ENCODE measurements at places on chromosomes 6 and 20.
A peak's percentile ranks its signal among the peaks of the same experiment; 100 is the strongest.

- DNase-seq, result no peak
Measured at GRCh38 chr6:161732594-161732993, 458.7 kb upstream of the AGPAT4 start.

DNA sequence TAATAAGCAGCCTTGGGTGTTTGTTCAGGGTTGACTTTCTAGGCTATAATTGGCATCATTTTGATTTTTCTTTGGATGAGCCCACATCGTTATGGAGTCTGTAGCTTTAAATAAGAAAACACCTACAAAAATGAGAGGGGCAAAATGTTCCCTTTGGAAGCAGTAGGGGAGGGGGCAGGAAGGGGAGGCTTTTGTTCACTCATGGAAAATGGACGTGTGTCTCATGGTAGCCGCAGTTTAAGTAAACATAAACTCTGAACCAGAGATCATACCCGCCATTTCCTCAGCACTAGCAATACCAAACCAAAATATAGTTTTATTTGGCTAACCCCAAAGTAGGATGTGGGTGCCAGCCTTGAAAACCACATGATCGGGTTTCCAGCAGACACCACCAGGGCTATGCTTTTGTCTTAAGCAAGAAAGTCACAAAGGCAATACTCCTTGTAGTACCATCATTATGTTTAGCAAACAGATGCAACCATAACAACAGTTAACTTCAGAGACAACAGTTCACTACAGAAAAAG lies 572.5 kb upstream of the JAG1 start:
- DNase-seq, result no peak

DNA sequence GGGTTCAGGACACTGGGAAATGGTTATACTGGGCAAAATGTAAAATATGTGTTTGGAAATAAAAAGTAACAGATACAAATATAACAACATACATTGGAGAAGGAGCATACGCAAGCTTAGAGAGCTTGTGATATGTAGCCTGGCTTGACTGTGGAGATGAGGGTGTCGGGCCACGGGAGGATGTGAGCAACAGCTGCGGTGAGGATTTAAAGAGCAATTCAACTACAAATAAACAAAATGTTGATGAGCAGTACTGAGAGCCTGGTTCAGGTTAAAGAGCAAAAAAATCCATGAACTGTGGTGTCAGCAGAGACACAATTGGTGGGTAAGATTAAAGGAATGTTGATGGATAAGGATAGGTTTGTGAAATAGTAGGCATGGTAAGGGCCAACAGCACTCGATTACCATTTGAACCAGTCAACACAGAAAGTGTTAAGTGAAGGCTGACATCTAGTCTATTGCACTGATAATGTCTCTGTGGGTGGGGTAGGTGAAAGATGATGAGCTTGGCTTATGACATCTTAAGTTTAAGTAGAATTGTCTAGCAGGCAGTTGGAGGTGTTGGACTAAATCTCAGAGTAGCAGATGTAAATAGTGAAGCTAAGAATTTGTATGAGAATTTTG lies 723.2 kb downstream of the EPM2A start:
- DNase-seq, result no peak

GRCh38 chr6:159422041-159422984 lies 253.1 kb downstream of the FNDC1 start:
- DNase-seq, result no peak

DNA sequence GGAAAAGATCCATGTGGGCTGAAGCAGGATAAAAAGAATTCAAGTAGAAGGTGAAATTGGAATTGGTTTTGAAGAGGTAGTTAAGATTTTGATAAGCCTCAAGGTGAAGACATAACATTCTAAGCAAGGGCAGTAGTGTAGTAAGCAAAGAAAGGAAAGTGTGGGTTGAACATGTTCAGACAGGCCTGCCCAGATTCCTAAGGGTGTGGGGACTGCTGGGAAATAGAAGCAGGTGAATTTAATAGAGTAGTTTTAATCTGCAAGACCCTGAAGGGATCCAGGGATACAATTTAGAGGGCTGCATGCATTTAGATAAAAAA lies 19.1 kb downstream of the TAB2 start:
- no peak for DNase-seq

DNA sequence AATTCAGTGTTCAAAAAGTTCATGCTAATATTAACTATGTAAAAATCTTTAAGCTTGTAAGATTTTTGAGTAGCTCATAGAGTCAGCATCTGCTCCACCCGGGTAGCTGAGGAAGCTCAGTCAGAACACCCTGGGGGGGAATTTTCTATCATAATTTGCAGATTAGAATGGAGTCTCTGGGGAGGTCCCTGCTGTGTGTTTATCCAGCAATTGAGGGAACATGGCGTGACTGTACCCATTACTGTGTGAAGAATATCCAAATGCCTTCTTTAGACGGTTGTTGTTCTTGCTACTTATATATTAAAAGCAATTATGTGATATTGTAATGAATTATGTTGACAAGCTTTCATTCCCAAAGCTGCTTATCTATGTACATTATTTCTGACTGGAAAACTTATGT lies 64.8 kb downstream of the AIG1 start:
- no peak for DNase-seq

DNA sequence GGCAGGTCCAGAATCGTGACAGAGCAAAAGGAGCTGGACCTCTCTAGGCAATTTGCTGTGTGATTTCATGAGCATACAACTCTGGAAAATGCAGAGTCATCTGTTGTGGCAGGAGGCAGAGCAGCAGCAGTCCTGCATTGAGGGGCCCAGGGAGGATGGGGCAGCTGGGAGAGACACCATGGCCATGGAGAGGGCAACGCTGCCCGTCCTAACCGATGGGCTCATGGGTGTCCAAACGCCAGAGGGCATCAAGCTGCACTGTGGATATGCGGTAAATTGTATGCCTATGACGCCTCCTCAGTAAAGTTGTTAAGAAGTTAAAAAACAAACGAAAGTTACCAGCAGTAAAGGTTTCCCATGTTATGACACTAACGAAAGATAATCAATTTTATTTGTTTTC lies 42.2 kb upstream of the DACT2 start:
- no peak for DNase-seq

DNA sequence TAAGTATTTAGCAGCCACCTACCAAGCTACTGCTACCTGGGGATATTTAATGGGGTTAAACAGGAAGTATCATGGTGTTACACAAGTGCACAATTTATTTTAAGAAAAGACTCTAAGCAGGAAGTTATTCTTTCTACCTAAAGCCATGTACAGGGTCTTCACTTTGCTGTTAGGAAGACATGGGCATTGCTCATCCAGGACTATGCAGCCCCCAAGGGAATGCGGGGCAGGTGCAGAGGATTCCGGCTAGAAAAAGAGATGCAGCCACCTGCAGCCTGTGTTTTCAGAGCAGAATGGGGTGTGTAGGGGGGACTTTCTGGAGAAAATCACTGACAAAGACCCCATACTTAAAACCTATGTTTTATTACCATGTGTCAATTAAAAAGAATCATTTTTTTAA lies 399.1 kb upstream of the NOX3 start:
- DNase-seq, result no peak

DNA sequence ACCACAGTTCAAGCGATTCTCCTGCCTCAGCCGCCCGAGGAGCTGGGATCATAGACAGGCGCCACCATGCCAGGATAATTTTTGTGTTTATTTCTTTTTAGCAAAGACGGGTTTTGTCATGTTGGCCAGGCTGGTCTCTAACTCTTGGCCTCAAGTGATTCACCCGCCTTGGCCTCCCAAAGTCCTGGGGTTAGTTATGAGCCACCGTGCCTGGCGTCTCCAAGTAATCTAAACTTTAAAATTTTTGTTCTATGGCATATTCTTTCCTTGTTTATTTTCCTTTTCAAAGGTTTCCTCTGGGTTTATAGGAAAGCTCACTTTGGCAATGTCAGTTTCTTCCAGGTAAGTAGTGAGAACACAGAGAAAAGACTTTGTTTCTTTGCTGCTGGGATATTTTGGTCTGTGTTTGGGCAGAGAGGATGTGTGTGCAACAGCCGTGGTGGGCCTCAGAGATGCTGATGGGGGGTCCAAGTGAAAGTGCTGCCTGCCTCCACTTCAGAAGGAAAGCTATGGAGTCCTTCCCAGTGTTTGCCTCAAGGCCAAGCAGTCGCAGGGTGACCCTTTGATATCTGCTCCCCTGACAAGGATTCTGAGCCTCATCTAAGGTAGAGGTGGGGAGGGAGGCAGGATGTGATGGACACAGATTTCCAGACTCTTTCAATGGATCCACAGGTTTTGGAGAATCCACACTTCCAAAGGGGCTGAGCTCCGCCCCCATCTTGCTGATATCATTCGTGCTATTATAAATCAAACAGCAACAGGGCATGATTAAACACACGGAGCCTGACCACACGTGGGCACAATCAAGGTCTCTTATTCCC lies 2.3 kb downstream of the LRP11 start:
- no peak for DNase-seq

- no peak for DNase-seq
Measured at GRCh38 chr20:52893498-52893897, 78.7 kb upstream of the TSHZ2 start.

GRCh38 chr6:131823276-131823902 lies 15.6 kb downstream of the ENPP1 start:
- no peak for DNase-seq

DNA sequence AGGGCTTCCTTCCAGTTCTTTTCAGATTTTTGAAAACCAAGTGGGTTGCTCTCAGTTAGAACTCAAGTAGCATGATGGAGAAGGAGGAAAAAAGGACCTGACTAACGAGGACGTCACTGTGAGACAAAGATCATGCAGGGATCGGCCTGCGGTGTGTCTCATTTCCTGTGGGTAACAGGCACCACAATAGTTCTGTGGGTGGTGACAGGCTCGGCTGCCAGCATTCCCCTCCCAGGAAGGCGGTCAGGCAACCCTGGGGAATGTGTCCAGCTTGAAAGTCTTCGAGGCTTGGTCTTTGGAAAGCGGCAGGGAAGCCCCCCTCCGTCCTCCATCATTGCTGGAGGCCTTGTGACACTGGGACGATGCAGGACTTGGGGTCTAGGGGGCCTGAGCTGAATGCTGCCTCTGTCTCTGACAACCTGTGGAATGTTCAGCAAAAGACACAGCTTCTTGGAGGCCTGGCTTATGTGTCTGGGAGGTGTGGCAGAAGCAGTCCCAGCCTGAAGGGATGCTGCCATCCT lies 121.0 kb downstream of the BCAS1 start:
- DNase-seq, result peak; percentile 57

GRCh38 chr6:10170816-10171215 lies 244.1 kb downstream of the TFAP2A start:
- DNase-seq, result no peak

DNA sequence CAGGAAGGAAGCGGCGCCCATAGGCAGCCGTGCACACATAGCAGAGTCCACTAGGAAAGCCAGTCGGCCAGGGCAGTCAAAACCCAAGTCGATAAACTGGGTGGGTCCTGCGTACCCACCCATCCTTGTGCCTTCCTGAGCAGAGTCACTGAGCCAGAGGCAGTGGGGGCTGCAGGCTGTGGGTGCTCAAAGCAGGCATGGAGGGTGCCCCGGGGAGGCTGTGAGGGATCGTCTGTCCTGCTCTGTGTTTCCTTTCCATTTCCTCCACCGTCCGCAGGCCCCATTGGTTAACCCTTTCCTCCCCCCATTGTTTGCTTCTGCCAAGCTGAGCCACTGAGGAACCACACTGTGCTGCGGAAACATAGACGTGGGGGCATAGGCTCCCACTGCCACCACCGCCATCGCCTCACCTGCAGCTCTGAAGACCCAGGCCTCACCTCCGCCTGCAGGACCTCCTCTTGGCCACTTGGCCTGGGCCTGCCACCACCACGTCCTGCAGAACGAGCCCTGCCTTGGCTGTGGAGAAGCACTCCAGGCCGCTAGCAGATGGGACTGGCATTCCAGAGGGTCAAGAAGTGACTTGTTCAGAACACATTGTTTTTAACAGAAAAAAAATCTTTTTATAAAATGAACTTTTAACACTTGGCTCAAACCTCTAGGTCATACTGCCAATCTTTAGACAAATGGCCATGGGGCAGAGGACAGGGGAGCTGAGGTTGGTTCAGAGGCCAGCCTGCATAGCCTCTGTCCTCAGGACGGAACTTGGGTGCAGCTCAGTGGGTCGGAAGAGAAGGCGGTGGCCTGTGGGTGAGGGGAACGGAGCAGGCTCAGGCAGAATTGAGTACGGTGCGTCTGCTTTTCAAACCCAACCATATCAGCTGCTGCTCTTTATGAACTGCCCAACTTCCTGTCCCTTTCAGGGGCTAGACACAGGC lies 52.6 kb downstream of the TCP11 start:
- no peak for DNase-seq

GRCh38 chr6:144731229-144731628 lies 446.1 kb downstream of the UTRN start:
- no peak for DNase-seq

GRCh38 chr20:63369724-63370617 lies 8.8 kb upstream of the CHRNA4 start:
- no peak for DNase-seq

GRCh38 chr6:119346936-119347335 lies 2.6 kb downstream of the MAN1A1 start:
- no peak for DNase-seq

DNA sequence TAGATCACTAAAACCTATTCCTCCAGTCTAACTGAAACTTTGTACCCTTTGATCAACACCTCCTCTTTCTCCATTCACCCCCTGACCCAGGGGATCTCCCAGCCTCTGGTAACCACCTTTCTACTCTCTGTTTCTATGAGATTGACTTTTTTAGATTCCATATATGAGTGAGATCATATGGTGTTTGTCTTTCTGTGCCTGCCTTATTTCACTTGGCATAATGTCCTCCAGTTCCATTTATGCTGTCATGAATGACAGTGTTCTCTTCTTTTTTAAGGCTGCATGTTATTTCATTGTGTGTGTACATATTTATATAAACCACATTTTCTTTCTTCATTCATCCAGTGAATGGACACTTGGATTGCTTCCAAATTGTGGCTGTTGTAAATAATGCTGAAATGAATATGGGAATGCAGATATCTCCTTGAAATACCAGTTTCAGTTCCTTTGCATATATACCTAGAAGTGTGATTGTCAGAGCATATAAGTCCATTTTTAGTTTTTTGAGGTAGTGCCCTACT lies 57.7 kb downstream of the DHX35 start:
- no peak for DNase-seq
